ENCODE measurements at places on chromosomes 7 and 10.

GRCh38 chr10:6478722-6479121 lies 101.4 kb downstream of the PRKCQ start:
- DNase-seq, result no peak

DNA sequence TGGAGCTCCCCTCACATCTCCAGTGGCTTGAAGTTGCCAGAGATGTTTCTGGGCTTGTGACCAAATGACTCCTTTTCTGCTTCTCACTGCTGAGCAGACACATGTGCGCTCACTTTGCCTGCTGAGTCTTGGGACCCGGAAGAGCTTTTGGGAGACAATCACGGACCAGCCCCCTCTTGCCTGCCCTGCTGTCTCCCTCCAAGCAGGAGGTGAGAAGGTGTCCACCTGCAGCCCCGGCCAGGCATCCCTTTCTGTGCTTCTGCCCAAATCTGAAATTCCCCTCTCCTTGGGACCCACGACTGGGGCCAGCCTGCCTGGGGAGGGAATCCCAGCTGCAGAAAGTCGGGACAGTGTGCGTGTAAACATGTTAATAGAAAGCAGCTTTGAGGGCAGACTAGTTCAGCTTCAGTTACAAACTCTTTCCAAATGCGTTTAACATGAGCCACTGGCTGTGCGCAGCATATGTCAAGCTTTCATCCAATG lies 31.7 kb downstream of the HTRA1 start:
- DNase-seq, result peak; percentile 64

DNA sequence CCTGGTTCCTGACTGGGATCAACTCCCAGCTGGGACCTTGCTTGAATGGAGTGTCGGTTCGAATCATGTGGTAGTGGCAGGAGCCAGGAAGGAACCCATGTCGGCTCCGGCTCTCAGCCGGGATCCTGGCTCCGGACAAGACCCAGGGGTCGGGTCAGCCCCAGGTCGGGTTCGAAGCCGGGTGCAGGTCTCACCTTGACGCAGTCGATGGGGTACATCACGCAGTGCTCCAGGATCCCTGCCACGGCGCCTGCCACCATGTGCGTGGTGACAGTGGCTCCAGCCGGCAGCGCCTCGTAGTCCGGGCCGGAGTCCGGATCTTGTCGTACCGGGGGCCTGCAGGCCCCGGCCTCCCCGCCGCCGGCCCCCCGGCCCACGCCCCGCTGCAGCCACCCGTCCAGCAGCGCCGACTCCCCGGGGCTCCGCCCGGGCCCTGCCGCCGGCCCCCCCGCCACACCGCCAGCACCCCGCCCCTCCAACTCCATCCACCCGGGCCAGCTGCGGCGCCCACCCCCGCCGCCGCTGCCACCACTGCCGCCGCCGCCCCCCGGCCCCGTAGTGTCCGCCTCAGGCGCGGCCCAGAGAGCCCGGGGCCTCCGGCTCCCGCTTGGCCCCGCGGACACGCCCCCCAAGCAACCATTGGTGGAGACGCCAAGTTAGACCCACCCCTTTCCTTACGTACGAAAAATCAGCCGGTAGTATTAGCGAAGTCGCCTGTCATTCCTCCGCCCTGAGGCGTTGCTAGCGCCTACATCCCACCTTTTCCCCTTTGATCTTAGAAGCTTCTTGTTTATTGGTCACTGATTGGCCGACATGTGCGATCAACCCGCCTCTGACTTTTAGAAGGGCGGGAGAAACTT lies at the start of gene SLC25A28:
Gene SLC25A28 (minus strand): TSS at position 589 of the 860 bp plus-strand sequence. CDS start 104 bp downstream, at position 485.
- peak; percentile 96 for DNase-seq

- DNase-seq, result no peak
These were observed 28.6 kb downstream of the VIM start for GRCh38 chr10:17256627-17257026.

GRCh38 chr10:95415621-95416031 lies 124.8 kb upstream of the PDLIM1 start:
- DNase-seq, result no peak

DNA sequence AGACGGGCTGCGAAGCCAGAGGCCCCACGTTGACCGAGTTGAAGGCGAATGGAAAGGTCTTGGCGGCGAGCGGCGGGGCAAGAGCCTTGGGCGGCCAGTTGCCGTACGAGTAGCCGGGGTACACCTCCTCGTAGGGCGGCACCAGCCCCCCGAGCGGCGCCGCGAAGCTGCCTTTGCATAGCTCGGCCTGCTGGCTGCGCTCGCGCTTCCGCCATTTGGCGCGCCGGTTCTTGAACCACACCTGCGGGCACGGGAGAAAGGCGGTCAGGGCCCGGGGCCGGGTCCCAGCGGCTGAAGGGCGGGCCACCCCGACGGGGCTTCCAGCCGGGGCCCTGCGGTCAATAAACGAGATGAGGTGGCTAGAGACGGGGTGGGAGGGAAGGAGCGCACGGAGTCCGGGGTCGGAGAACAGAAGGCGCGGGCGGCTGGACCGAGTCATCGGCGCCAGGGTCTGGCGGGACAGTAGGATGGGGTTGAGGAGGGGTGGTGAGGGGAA lies 4.8 kb downstream of the ELOVL3 start:
- no peak for DNase-seq

DNA sequence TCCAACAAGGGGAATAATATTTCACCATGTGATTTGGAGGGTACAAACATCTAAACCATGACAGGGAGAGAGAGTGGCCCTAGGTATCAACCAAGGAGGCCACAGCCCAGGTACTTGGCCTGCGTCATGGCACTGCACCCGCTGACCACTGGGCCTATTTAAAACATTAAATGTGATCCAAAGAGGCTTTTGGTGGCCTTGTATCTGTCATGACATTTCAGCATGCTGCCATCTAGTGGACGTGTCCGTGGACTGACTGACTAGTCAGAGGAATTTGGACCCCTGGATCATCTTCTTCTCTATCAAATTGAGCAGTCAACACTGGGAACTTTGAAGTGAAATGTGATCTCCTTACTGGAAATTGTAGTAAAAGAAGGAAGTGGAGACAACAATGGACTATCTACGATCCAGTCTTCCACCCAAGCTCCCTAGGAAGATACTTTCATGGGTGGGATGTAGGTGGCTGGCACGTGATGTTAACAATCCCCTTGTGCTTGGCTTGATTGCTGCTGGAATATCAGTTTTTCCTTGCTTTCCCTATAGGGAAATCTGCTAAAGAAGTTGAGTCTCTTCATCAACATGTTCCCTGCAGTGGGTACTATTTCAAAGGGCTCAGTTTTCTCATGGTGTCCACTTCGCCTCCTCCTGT lies 24.6 kb upstream of the ITGA8 start:
- DNase-seq, result no peak

DNA sequence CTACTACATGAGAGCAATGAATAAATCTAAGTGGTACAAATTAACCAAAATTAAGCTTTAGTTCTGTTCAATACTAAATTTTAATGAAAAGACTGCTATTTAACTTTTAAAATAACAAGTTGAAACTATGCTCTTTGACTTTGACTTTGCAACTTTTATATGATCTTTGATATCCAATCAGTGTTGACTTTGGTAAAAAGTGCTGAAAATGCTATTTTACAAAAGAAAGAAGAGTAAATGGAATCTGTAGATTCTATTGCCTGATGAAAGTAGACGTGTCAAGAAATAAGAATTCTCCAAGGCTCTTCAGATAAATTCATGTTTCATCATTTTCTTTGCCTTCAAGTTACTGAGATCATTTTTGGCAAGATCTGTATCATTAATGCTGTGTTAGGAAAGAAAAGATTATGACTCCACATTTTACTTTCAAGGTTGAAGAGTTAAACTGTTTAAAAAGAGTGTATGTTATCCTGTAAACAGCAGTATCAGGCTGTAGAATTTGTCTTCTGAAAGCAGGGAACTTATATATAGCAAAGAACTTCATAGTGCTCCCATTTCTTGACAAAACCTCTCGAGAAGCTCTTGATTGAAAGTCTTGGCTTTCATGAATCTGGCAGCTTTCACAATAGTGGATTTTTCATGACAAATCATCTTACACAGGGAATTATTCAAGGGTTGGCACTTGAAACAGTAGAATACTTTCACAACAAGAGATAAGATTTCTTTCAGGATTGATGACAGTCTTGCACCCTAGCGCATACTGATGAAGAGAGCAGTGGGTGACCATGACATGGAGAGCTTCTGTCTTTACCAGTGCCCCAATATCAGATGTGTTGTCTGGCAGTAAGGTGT lies 72.1 kb downstream of the PTEN start:
- no peak for DNase-seq

DNA sequence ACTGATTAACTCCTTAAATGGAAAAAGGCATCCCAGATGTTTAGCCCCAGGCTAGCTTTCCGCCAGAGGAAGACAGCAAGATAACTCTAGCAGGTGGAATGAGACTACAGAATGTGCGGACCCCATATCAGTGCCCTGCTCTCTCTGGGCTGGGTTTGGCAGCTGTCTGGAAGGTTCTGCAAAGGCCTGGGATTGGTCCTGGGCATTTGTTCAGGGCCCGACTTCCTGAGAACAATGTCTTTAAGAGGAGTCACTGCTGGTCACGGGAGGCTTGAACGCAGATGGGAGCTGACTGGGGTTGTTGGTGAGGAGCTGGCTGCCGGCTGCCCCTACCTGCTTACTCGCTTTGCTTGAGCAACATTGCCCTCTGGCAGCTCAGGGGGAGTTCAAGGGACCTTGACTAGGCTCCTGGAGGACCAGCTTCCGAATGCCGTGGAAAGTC lies 130.6 kb upstream of the BTBD16 start:
- DNase-seq, result no peak

GRCh38 chr7:127530148-127530547 lies 55.2 kb downstream of the GCC1 start:
- no peak for DNase-seq

GRCh38 chr7:131633342-131633843 lies 77.0 kb upstream of the PODXL start:
- no peak for DNase-seq

DNA sequence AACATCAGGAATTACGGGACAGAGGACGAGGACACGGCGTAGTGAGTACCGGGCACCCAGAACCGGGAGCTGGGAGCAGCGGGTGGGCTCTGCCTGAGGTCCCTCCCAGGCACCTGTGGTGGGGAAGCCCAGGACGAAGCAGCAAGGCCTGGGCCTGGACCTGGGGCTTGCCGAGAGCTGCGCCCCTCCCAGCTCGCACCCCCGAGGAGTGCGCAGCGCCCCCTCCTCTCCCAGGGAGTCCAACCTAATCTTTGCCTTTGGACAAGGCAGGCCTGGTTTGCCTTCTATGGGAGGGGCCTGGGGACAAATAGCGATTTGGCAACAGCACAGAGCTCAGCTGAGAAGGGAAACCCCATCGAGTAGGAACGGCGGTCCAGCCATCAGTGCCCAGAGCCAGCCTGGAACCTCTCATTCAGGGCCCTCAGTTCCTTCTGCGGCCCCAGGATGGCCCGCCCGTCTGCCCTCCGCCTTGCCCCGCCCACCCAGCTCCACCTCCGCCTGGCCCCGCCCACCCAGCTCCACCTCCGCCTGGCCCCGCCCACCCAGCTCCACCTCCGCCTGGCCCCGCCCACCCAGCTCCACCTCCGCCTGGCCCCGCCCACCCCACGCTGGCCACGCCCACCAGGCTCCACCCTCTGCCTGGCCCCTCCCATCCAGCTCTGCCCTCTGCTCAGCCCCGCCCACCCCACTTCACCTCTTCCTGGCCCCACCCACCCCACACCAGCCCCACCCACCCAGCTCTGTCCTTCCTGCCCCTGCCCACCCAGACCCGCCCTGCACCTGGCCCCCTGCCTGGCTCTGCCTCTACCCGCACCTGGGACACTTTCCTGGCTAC lies 32.5 kb upstream of the KNDC1 start:
- no peak for DNase-seq

DNA sequence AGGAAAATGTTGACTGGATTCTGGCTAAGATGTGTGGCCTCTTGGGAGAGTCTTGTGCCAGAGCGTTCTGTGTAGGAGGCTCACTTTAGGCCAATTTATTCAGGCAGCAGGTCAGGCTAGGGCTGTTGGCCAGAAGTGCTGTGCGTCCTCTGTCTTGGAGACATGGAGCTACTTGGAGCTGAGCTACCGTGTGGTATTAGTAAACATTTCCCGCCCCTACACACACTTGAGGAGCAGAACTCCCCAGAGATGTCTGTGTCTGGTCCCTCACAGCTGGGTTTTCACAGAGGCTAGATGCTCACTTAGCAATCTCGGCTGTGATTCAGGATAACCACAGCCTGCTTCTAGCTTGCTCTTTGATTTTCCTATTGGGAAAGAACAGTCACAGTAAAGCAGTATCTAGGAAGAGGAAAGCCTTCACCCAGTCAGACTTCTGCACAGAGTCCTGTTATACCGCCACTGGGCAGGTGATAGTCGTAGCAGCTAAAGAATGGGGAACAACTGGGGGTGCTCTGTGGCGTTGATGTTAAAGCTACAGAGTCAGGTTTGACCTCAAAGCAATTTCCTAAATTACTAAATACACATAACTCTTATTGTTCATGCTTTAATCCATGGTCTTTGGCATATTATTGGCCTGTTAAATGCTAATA lies 86.7 kb downstream of the MDFIC start:
- peak; percentile 84 for DNase-seq

DNA sequence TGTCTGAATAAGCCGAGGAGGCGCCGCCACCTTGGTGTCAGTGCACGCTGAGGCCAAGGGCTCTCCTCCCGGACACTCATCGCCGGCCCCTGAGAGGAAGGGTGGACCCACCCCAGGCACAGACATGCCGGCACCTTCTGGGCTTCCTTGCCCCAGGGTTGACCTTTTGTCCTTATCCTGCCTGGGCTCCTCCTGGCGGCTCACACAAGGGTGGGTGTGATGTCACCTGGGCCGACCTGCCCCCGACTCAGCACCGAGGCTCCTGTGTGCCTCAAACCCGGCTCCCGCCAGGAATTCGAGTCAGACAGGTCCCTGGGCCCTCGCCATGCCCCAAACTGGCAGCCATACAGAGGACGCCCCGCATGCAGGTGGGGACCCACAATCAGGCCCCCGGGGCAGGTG lies 17.7 kb upstream of the CFAP46 start:
- peak; percentile 57 for DNase-seq

- no peak for DNase-seq
These were observed 805.6 kb downstream of the NRG3 start for GRCh38 chr10:82680608-82681007.

- DNase-seq, result no peak
These were observed 137.3 kb downstream of the CELF2 start for GRCh38 chr10:11154849-11155498.

- peak; percentile 55 for DNase-seq
These were observed 214.4 kb downstream of the FAM107B start for GRCh38 chr10:14560274-14560673.

- DNase-seq, result no peak
These were observed 100.6 kb downstream of the OAT start for GRCh38 chr10:124318076-124318475.

Data from sciatic nerve (tissue), 2 donors.